Progenitor cell of endocrine pancreas (in vitro differentiated cells): ENCODE measurements at places on chromosomes 3 and 15. TPM values are rescaled to one million over a fixed set of nuclear protein-coding genes. Genes with fewer than 3 reads are reported as not detected.

The P2RY12 gene
- total RNA-seq = not detected in 2 replicates

The FETUB gene
- total RNA-seq = not detected in 2 replicates

- DNase-seq = peak; percentile 19
These were observed 25.8 kb upstream of the RPL39L start for GRCh38 chr3:187165144-187165543.

The NPAP1 gene
- 0.65 and 0.67 TPM in 2 replicates for total RNA-seq

The ROPN1 gene
- not detected in 2 replicates for total RNA-seq
